ENCODE measurements at places on chromosomes 5 and 9.

DNA sequence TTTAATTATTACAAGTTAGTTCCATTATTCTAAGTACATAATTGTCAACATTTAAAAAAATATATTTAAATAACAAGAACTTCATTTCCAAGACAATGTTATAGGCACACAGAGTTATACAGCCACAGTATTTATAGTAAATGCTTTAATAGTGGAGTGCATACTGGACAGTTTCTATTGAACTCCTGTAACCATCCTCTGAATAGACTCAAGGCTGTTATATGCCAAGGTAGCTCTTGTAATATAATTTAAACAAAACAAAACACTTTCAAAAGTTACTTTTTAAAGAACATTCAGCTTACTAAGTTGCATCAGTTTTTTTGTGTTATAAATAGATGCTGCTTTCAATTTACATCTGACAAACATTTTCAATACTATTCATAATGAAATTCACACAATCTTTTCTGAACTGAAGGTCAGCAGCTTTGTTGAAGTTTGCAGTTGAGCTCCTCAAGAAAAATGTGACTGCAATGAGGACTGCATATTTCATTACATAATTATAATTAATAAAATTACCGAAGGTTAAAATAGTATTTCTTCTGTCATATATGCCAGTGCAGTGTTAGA is 549.9 kb upstream of the CYLC2 start:
- no peak for DNase-seq

GRCh38 chr9:15856591-15856990 is 303.7 kb downstream of the CCDC171 start:
- DNase-seq = no peak

DNA sequence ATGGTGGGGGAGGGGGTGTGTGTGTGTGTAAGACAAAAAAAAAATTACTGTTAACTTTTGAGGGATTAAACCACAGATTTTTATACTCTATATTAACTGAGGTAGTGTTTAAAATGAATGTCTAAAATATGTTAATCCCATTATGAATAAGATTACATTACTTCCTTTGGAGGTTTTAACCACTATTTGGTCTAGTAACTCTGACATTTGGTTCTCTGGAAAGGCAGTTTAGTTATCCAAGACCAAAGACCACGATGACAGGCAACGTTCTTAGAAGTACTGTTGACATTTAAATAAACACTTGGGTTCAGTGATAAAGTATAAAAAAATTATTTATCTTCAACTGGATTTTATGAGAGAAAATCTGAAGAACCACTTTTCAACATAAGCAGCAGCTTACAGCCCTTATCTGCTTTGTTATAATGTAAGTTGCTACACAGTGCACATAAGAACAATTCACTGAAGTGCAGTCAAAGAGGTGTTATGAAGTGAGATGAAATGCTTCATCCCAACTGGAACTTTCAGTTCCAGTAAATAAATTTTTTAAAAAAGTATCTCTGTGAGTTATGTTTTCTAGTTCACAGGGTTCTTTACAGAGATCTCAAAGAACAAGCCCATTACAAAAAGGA is 94.5 kb downstream of the OSMR start:
- no peak for DNase-seq

- no peak for DNase-seq
These were observed 10.1 kb downstream of the ATG12 start for GRCh38 chr5:115831163-115831768.

DNA sequence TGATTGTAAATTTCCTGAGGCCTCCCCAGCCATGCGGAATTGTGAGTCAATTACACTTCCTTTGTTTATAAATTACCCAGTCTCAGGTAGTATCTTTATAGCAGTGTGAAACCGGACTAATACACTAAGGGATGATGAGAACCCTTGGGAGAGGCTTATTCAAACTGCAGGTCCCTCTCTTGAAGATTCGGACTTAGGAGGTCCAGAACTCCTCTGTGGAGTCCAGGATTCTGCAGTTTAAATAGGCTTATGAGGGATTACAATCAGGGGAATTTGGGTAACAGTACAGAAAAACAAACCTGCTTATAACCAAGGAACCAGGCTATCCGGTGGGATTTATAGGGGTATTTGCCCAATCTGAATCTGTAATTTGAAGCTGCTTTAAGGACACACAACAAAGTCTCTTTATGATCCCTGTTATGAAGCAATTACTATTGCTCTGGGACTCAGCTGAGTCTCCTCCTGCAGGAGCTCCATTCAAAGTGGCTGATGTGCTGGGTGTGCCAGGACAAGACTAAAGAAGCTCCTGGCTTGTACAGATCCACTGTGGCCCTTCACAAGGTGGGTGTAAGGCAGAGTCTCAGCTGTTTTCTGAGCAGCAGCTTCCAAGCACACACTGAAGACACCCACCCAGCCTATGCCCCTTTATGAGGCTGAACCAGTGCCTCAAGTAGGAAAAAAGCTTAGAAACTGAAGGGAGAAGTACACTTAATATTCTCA is 41.8 kb upstream of the LHFPL2 start:
- no peak for DNase-seq

DNA sequence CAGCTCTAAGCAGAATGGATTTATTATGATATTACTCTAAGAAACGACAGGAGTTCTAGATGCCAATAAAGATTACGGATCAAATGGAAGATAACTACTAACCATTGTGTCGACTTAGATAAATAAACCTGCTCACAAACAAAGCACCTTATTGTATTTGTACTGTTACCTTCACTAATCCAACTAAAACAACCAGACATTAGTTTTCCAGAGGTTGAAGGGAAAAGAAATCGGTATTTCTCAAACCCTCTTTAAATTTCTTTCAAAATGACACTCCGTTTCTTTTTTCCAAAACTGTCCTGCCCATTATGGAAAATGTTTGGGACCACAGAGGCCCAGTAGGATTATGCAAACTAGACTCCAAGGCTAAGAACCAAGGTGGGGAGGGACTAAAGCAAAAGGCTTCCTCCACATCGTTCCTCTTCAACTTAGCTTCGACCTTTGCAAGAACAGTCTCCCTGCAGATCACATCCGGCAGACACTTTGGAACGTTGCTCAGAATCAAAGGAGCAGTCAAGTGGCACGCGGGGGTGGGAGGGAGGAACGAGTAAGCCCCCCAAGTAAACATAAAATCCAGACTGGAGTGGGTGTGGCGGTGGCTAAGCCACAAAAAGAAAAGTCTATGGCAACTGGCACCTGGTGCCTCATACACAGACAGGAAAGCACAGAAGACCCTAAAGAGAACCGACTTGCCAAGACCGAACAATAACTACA is 2.7 kb downstream of the MLLT3 start:
- DNase-seq = no peak

GRCh38 chr9:108105885-108106284 is 616.3 kb upstream of the KLF4 start:
- no peak for DNase-seq

GRCh38 chr5:96961053-96961452 is 25.2 kb downstream of the LNPEP start:
- DNase-seq = no peak

GRCh38 chr9:121744687-121745395 is 93.4 kb downstream of the DAB2IP start:
- no peak for DNase-seq

DNA sequence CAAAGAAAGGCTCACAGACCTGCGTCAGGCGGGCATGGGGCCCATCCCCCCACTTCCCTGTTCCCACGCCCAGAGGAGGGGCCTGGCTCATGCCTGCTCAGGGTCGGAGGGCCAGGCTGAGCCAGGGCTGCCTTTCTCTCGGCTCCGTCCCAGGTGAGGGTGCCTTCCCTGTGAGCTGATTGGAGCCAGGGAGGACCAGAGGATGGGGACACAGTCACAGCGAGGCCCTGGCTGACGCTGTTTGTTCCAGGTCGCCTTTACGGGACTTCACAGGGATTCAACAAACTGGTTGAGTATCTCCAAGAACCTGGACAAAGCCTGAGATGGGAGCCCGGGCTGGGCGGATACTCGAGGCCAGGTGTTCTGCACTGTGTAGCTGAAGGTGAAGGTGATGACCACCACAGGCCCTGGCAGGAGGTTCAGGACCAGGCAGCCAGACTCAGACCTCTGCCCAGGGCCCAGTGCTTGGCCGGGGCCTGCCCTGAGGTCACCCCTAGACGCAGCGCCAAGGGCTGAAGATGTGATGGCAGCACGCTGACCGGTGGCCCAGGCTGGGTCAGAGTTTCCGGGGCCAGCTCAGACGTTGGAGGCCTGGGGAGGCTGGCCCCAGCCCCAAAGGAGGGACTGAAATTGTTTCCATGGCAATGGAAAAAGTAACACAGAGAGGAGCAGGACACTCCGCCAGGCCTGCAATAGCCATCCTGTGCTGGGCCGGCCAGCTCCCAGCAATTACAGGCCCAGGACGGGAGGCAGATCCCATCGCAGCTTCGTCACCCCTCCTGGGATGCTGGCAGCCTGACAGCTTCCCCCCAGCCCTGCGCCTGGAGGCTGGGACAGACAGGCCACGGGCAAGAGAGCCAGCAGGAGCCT is 65.3 kb upstream of the ADAMTS2 start:
- DNase-seq = peak; percentile 80
